Neural crest cell (in vitro differentiated cells): ENCODE measurements at places on chromosomes 12 and 14. TPM values are rescaled to one million over a fixed set of nuclear protein-coding genes. Genes with fewer than 3 reads are reported as not detected.
A peak's percentile ranks its signal among the peaks of the same experiment; 100 is the strongest.

GRCh38 chr12:26195641-26196420 lies 458 bp downstream of the SSPN start:
- DNase-seq, result peak; percentile 37
- H3K4me1 ChIP-seq, result peaks cover 23% of the 10 kb centered on the region
- H3K4me3 ChIP-seq, result peak overlapping the region; percentile 96
- H3K36me3 ChIP-seq, result no peaks in the 10 kb centered on the region
- no peaks in the 10 kb centered on the region for H3K27me3 ChIP-seq

- no peaks in the 10 kb centered on the region for H3K27me3 ChIP-seq
- no peak overlapping the region for H3K4me3 ChIP-seq
- H3K36me3 ChIP-seq, result no peaks in the 10 kb centered on the region
- peaks cover 17% of the 10 kb centered on the region for H3K4me1 ChIP-seq
- no peak for DNase-seq
These were observed 261.9 kb downstream of the TMEM132D start for GRCh38 chr12:129641926-129642325.

Gene STAC3
- total RNA-seq, result 3.8 and 4.1 TPM in 2 replicates

GRCh38 chr12:40137252-40137651 lies 31.4 kb upstream of the SLC2A13 start:
- no peak for DNase-seq
- no peak overlapping the region for H3K4me3 ChIP-seq
- H3K27ac ChIP-seq, result no peak overlapping the region
- H3K27me3 ChIP-seq, result no peaks in the 10 kb centered on the region
- no peaks in the 10 kb centered on the region for H3K36me3 ChIP-seq
- peaks cover 9% of the 10 kb centered on the region for H3K4me1 ChIP-seq

DNA sequence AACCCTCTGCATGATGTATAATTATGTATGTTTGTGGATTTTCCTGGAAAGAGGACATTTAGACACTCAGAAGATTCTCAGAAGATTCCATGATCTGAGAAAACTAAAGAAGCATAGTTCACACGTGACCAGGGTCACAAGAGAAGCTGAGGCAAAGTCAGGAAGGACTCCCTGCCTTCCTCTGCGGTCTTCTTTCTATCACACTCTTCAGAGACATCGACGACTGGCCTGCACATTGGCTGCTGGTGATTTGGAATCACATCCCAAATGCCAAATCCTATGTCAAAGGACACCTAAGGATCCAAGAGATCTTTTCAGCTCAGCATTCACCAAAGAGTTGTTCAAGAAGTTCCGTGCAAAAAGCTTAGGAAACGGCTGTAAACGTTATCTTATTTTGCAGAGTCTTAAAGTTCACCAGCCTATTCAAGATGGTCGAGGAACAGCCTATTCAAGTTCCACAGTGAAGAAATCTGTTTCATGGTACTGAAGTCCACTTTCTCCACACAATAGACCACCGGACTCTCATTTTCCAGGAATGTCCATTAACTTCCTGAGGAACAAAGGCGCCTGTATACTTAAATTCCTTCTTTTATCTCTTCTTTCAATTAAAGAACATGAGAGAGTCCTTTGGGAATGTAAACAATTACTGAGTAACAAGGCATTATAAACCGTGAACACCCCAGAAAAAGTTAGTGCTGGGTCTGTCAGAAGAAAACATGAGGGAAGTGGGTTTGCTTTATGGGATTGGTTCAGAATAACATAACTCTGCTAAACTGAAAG lies 42.1 kb downstream of the IGF1 start:
- no peak for DNase-seq
- peaks cover 22% of the 10 kb centered on the region for H3K4me1 ChIP-seq
- peaks cover 3% of the 10 kb centered on the region for H3K36me3 ChIP-seq

Gene ATF1
- total RNA-seq, result 25.0 and 31.7 TPM in 2 replicates

Gene RIPK3
- total RNA-seq, result not detected in 2 replicates

Gene PPP4R4
- 1.1 and 1.6 TPM in 2 replicates for total RNA-seq

GRCh38 chr14:74981833-74982232 lies 20.9 kb upstream of the EIF2B2 start:
- DNase-seq, result no peak
- H3K27ac ChIP-seq, result no peak overlapping the region
- H3K4me3 ChIP-seq, result no peak overlapping the region
- no peaks in the 10 kb centered on the region for H3K27me3 ChIP-seq

- H3K4me1 ChIP-seq, result peaks cover 1% of the 10 kb centered on the region
- no peak for DNase-seq
- H3K27me3 ChIP-seq, result no peaks in the 10 kb centered on the region
- no peak overlapping the region for H3K4me3 ChIP-seq
- H3K36me3 ChIP-seq, result peaks cover 11% of the 10 kb centered on the region
These were observed 20.8 kb upstream of the MLXIP start for GRCh38 chr12:122057769-122058168.

- H3K4me1 ChIP-seq, result peaks cover 7% of the 10 kb centered on the region
- no peak for DNase-seq
- H3K36me3 ChIP-seq, result peaks cover 3% of the 10 kb centered on the region
- no peaks in the 10 kb centered on the region for H3K27me3 ChIP-seq
These were observed 12.0 kb downstream of the DEPDC4 start for GRCh38 chr12:100254876-100255275.

DNA sequence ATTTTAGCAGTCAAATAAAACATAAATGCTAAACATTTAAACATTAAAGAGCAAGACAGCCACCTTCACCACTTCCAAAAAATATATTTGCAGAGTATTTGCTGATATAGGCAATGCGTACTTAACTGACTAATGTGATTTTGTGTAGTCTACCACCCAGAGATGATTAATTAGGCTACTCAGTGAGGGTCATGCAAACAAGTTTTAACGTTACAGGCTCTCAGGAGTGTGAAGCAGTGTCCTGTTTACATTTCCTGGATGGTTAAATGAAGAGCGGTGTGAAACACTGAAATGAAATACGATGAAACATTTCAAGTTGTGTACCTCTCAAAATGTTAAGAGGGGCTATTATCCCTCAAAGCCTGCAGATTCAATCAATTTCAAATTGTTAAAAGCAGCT lies 165.8 kb upstream of the LRIG3 start:
- no peaks in the 10 kb centered on the region for H3K27me3 ChIP-seq
- DNase-seq, result no peak
- H3K4me3 ChIP-seq, result no peak overlapping the region
- no peaks in the 10 kb centered on the region for H3K36me3 ChIP-seq
